Stimulated activated CD4-positive, alpha-beta T cell treated with anti-CD3 and anti-CD28 coated beads, TNF-alpha, amount 100 ng/mL, for 1 hour (primary cell): ENCODE measurements at places on chromosomes 7 and 10.

GRCh38 chr7:25559581-25560367, 331.5 kb upstream of the NPVF start:
- no peak for DNase-seq

- no peak for DNase-seq
These were observed 360.4 kb upstream of the ZNF32 start for GRCh38 chr10:44008917-44009709.

DNA sequence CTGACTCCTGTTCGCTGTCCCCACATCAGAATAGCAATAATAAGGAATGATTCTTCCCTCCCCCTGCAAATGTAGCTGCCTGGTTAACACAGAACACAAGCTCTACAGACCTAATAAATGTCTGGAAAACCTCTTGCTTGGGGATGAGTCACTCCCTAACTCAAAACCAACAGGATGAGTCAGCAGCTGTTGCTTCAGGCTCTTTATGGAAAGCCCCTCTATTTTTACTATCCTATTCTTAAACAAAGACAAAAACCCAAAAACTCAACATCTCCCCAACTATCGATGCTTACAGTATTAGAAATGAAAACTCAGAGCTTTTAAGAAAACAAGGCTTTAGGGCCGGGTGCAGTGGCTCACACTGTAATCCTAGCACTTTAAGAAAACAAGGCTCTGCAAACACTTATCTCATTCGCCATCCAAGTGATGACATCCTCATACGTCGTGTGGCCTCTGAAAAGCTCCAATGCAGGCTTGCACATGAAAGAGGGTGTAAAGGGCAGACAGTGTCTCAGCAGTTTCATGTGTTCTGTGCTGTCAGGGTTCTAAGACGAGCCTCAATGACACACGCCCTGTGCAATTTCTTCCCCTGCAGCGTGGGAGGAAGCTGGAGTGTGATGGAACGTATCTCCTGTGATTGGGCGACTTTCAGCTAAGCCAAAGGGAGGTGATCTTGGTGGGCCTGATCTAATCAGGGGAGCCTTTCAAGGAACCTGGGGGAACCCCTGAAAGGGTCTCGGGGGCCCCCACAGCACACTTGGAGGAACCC, 70.1 kb downstream of the AMZ1 start:
- peak; percentile 23 for DNase-seq

DNA sequence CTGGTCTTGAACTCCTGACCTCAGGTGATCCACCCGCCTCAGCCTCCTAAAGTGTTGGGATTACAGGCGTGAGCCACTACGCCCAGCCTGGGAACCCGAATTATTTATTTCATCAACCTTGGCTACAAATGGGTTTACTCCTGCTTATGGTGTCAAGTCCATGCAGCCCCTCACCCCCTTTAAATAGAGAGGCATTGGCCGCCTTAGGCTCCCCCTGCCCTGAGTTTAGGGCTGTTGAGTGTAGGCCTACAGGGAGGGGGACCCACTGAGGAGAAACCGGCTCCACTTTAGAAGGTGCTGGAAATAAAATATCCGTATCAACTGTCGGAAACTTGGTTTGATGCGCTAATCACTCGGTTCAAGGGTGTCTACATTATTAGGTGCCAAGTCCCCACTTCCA, 8.7 kb upstream of the SP8 start:
- DNase-seq = no peak

- DNase-seq = no peak
These were observed 55.3 kb upstream of the INPP5A start for GRCh38 chr10:132482090-132482800.

DNA sequence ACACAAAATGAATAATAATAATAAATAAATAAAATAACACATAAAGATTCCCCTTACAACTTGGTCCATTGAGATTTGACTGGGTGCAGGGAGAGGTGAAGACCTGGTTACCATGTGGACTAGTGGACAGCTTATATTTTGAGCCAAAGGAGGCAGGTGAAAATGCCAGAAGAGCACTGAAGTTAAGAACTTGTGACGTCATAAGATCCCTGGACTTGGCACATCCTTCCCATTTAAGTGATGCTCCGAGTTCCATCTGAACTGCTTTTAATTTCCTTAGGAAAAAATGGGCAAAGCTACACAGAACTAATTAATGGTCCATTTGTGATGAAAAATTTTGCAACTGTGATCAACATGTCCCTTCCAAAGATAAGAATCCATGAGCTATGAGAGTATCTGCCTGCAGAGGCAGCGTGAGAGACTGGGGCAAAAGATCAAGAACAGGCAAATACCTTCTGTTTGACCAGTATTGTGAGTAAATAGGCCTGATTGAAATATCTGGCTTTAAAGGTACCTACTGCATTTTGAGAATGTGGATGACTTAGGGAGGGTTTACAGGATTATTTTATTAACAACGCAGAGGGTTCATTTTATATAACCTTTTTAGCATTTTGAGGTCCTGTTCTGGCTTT, 101.2 kb upstream of the POT1 start:
- no peak for DNase-seq

DNA sequence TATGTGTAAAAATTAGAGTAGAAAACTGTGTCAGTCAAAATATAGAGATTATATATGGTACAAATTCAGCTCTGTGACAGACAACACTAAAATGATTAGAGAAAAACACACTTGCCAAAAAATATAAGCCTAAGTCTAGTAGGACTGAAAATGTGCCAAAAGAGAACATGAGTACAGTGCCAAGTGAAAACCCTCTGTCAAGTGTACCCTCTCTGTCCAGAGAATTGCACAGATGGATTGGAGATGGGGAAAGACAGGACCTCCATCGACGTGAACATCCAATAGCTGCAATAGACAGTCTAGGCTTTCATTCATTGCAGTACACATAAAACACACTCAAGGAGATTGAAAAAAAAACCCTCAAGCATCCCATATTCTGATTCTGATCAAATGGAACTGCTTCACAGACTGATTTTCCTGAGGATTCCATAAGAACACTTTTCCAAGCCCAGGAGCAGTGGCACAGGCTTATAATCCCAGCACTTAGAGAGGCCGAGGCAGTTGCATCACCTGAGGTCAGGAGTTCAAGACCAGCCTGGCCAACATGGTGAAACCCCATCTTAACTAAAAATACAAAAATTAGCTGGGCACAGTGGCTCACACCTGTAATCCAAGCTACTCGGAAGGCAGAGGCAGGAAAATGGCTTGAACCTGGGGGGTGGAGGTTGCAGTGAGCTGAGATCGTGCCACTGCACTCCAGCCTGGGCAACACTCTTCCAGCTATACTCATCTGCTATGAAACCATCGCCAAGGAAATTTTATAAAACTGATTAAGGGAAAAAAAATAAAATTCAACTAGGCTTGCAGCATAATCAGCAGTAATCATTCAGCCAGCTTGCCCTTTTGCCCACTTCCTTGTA, 110.0 kb upstream of the TRIM24 start:
- DNase-seq = no peak

DNA sequence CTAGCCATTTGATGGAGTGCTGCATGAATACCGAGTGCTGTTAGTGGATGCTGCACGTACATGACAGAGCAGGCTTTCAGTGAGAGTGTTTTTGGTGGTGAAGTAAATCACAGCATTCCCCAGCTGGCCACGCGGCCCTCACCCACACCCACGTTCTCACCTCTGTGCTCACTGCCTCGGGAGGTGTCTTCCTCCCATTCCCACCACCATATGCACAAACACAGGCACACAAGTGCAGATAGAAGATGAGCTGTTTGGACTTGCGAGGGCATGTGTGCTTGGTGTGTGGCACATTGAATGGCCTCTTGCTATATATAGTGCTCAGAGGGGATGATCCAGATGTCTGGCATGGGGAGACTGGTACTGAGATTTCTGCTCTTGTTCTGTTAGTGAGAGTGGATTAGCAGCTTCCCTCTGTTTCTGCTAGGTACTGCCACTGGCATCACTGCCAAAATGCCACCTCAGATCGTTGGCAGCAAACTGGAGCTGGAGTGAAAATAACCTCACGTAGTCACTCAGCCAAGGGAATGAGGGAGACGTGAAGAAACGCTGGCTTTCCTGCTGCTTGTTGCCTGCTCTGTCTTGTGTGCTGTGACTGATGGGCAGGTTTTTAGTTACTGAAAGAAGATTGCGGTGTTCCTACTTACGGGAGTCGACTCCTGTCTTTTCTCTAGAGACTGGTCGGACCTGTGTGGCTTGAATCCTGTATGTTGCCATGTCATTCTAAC, 19.1 kb downstream of the DNAJB6 start:
- no peak for DNase-seq

DNA sequence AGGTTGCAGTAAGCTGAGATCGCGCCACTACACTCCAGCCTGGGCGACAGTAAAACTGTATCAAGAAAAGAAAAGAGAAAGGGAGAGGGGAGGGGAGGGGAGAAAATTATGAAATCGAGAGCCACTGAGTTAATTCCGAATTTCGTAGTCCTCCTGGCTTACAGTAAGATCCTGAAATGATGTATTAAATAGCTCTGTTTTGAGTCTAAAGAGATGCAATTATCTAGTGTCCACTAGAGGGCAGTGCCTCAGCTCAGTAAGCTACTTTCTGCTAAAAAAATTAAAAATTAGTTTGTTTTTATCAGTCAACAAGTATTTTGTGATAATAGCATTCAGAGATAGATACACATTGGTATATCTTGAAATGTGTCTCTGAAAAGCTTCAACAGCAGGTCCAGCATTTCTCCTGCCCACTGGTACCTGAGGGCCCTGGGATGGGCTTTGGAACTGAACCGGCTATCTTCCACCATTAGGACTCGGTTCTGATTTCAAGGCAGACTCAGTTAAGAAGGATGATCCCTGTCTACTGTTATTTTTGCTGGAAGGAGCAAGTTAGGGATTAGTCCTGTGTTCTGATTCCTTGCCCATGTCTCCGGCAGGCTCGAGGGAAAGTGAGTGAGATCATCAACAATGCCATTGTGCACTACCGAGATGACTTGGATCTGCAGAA, 19.5 kb downstream of the TSPAN33 start:
- DNase-seq = no peak

DNA sequence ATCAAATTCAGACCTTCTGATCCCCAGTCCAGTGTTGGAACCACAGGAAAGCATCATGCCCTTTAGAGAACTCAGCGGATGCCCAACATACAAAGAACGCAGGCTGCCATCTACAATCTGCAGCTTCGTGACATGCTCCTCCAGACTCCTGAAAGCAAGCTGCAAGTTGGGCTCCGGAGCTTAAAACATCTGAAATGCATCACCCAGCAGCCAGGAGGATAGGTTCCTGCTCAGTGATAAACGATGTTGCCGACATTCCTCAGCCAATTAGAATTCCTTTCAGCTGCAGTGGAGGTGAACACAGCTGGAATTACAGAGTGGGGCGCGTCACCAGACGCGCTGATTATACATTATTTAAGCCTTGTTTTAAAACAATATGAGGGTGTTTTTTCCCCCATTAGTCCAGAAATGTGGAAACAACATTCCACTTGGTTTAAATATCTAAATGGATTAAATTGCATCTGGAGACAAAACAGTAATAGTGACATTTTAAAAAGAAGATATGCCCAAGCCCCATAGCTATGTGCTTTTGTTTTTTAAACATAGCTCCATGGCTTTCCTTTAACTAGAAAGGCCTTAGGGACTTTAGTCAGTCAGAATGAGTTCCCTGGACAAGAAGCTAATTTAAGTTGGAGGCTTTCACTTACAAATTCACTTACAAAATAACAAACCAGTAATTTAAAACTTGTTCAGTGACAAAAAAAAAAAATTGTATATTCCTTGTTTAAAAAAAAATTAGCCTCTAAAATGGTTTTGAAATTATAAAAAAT, 6.3 kb downstream of the SMURF1 start:
- no peak for DNase-seq

DNA sequence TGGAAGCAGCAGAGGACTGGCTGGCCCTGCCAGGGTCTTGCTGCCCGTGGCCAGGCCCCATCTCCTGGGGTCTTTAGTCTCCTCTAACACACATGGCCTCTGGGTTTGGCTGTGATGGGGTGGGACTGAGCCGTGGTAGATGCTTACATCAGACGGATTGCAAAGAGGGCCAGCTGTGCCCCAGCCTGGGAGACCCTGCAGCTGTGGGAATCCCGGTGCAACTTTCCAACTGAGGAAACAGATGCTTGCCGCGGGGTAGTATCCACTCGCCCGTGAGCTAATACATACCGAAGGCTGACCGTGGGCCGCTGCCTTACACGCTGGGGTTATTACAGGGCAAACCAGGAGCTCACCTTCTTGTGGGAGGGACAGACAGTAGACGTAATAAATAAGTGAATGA, 24.1 kb upstream of the SH2B2 start:
- no peak for DNase-seq

- no peak for DNase-seq
These were observed 108.0 kb downstream of the WDFY4 start for GRCh38 chr10:48792687-48793096.

GRCh38 chr7:75987805-75988567, 6.4 kb downstream of the TMEM120A start:
- no peak for DNase-seq

GRCh38 chr10:15795036-15795792, 65.1 kb downstream of the MINDY3 start:
- DNase-seq = no peak

GRCh38 chr7:140209866-140210609, 33.3 kb upstream of the KDM7A start:
- DNase-seq = no peak

GRCh38 chr7:66352071-66352470, 146.9 kb downstream of the TPST1 start:
- DNase-seq = no peak

DNA sequence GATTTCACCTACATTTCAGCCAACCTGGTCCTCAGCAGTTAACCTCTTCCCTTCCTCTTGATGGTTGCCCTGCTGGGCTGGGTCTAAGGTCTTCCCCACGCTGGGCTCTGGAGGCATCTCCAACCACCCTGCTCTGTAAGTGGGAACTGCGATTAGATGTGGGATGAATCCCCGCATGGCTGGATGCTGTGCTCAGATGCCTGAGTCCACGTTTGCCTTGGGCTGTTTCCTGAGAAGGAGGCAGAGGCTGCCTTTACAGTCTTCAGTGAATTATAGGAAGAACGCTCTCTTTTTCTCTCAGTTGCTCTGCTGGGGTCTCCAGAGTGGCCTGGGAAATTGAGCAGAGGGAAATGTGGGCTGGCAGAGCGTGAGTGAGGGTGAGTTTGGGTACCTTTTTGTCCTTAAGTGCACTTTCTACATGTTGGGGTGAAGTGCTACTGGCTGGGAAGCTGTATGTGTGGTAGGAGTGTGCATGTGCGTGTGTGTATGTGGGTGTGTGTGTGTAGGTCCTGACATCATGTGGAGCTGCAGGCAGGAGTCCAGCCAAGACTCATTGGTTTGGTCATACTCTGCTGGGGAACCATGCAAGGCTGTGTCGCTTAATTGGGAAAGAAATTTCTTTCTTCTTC, 1.5 kb downstream of the GIMAP8 start:
- no peak for DNase-seq

GRCh38 chr10:99292159-99292558, 37.0 kb upstream of the CNNM1 start:
- DNase-seq = no peak

GRCh38 chr7:132551886-132552285, 24.4 kb downstream of the PLXNA4 start:
- DNase-seq = no peak

- no peak for DNase-seq
These were observed 34.9 kb upstream of the PLCE1 start for GRCh38 chr10:93958834-93959233.

GRCh38 chr7:94104301-94104700, 100.1 kb upstream of the BET1 start:
- no peak for DNase-seq
